Adrenal gland (tissue), 19 donors: ENCODE measurements at places on chromosomes 12 and 14. TPM values are rescaled to one million over a fixed set of nuclear protein-coding genes. Genes with fewer than 3 reads are reported as not detected.

DNA sequence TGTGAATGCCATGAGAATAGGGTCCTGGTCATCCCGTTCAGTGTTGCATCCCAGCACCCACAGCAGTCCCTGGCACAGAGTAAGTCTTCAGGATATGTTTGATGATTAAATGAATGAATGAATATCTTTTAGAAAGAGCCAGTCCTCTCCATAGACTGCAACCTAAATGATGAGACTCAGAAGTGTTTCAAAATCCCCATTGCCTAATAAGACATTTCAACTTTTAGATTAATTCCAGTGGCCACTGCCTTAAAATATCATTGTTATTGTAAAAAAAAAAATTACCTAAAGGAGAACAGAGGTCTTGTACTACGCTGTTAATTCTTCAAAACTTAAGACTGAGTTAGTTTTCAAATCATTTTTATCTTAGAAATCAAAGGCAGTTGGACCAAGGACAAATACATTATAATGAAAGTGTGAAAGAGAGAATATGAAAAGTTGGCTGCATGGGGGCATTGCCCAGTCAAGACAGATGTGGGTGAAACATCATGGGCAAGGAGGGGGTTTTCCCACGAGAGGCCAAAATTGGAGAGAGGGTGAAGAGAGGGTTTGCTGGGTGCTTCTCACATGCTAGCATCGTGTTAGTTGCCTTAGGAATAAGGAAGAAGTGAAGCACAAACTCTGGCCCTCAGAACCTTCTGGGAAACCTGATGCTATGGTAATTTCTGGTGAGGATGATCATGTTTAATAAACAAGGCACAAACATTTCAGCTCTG is 26.3 kb upstream of the CPM start:
- DNase-seq: no peak

GRCh38 chr14:98704441-98704840 is 567.6 kb downstream of the BCL11B start:
- no peak for DNase-seq

GRCh38 chr12:56296295-56296694 is 3.8 kb downstream of the CS start:
- no peak for DNase-seq

- DNase-seq: no peak
These were observed 13.1 kb downstream of the ATXN3 start for GRCh38 chr14:92093320-92093719.

DNA sequence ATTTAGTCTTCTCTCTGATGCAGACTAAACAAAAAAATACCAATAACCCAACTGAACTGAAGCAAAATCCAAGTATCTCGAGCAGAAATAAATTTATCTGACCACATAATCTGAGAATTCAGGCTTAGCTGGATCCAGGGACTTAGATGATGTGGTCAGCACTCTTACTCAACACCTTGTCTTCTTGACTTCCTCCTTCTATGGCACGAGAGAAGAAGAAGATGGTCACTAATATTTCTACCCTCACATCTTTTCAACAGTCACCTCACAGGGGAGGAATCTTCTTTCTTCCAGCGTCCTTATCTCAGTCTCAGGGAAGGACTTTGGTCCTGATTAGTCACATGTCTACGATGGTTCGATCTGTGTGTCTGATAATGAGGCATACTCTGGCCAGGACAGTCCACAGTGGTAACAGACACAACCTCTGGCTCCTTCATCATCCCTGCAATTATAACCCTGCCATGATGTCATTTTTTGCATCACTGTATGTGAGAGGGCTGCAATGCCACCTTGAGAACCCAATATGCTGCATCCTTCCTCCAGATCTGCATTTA is 15.8 kb downstream of the RGS6 start:
- no peak for DNase-seq

GRCh38 chr14:79040790-79041189 is 870.6 kb downstream of the NRXN3 start:
- DNase-seq: no peak

DNA sequence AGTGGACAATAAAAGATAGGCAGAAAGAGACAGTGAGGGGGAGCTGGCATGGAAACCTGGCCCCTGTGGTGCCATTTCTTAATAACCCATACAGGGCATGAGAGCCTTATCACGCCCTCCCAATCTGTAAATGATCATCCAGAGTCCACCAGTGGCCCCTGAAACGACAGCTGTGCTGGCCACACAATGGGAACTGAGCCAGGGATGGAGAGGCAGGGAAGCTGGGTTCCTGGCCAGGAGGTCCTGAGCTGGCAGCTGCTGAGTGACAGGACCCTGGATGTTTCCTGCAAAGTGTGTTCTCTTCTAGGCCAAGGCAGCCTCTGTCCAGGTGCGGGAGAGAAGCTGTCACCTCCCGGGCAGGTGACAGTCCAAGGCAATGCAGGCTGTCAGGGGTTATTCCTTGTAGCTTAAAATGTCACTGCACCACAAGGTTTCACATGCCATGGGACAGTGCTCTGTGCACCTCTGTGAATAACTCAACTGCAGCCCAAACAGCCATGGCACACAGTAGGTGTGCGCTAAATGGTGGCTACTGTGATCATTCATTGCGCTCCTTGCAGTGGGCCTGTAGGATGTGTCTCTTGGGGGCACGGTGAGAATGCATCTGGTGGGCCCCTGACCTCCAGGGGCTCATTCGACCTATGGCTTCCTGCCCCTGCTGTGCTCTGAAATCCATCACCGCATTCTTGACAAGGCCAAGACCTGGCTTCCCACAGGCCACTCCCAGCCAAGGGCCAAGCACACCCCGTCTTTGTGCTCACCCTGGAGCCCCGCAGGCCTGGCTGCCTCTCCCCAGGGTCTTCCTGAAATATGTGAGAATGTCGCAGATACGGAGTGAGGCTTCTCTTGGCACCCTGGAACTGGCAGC is 46.3 kb upstream of the BCL11B start:
- no peak for DNase-seq

GRCh38 chr12:94247246-94247645 is 98.9 kb downstream of the PLXNC1 start:
- DNase-seq: no peak

The TAS2R9 gene
- 0.94 TPM for total RNA-seq

GRCh38 chr12:77606348-77606747 is 224.3 kb upstream of the NAV3 start:
- DNase-seq: no peak

GRCh38 chr12:46557539-46558373 is 185.2 kb upstream of the SLC38A2 start:
- DNase-seq: no peak

DNA sequence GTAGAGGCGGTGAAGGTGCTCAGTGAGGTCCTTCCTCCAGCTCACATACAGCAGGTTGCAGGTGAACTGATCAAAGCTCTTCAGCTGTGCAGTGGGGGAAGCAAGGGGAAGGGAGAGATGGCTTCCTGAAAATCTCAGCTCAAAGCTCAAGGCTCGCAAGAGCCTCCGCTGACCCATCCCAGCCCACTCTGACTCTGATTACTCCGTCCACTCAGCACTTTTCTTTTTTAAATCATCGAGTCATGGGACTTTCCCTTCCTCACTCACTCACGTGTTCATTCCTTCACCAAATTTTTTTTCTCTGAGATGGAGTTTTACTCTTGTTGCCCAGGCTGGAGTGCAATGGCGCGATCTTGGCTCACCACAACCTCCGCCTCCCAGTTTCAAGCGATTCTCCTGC is 4.7 kb downstream of the ABCD4 start:
- DNase-seq: no peak

- DNase-seq: no peak
These were observed 275.3 kb downstream of the EGLN3 start for GRCh38 chr14:33675415-33676130.

The C1QL4 gene
- total RNA-seq: 0.14 TPM

DNA sequence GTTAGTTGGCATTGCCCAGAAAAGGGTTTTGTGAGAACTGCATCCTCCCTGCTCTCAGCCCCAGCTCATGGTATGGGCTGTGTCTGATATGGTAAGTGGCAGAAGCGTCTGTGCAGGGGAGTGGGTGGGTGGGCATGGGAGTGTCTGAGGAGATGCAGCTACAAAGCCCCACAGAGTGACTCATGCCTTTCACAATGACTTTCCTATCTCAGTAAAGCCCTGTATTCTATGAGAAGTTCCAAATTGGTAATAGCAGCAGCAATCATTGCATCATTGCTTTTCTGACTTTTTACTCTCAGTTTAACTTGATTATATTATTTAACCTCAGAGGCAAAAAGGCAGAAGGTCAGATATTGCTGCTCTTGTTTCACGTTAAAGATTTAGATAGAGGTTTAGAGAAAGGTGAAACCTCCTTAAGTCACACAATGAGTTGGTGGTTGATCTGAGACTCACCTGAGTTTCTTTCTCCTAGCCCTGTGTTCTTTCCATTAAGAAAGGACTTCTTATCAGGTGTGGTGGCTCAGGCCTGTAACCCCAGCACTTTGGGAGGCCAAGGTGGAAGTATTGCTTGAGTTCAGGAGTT is 171.7 kb downstream of the SLC5A8 start:
- DNase-seq: no peak

DNA sequence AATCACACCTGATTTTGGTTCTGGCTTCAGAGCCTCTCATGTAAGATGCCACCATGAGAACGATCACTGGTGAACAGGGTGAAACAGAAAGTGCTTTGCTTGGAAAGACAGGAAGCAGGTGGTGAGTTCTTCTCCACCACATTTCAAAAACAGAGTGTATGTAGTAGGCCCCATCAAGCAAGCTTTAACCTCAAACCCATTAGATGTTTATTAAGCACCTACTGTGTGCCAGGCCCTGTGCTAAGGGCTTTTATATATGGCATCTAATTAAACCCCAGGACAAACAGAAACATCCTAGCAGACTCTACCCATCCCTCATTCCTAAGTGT is 47.8 kb upstream of the MED13L start:
- DNase-seq: no peak

DNA sequence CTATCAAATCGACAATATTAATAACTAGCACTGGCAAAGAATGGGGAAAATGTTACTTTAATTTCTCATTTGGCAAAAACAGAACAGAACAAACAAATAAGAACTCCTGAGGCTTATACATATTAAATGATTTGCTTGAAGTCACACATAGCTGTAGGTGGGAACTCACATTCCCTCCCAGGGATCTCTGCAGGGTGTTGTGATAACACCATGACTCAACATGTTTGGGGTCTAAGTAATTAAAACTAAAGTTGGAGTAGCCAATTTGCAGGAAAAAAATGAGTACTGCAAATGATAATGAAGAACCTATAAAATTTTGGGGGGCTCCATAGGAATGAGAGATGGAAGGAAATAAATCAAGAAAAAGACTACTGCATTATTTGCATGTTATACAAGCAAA is 27.5 kb downstream of the UNC79 start:
- DNase-seq: no peak

The ASB2 gene
- total RNA-seq: 0.47 TPM

- DNase-seq: no peak
These were observed 62.8 kb upstream of the GPATCH2L start for GRCh38 chr14:76088771-76089571.

- DNase-seq: no peak
These were observed 44.7 kb downstream of the SLC8A3 start for GRCh38 chr14:70144046-70144445.

- DNase-seq: no peak
These were observed 1044.3 kb downstream of the BCL11B start for GRCh38 chr14:98227727-98228111.
